ENCODE measurements at places on chromosomes 16 and 17. TPM values are rescaled to one million over a fixed set of nuclear protein-coding genes. Genes with fewer than 3 reads are reported as not detected.

Gene KCNAB3
- total RNA-seq: 11.8 TPM

Gene CACNA1G
- total RNA-seq: not detected

Gene TMEM114
- total RNA-seq: not detected

Gene RAB26
- 0.20 TPM for total RNA-seq

Gene HSD11B2
- total RNA-seq: not detected

Gene MAP2K6
- 11.6 TPM for total RNA-seq

Gene TAT
- not detected for total RNA-seq

Gene CHST4
- not detected for total RNA-seq

GRCh38 chr16:27203507-27204311, at the start of gene KDM8:
Gene KDM8, plus strand, starts transcription at chr16:27203526. Its CDS starts 6,598 bp downstream, at chr16:27210124.
- H3K4me3 ChIP-seq: peak within 1 kb of the TSS; percentile 97
- H3K36me3 ChIP-seq: peaks cover 41% of the 10 kb centered on the region
- peak within 1 kb of the TSS; percentile 99 for H3K27ac ChIP-seq
- H3K4me1 ChIP-seq: peaks cover 59% of the 10 kb centered on the region

DNA sequence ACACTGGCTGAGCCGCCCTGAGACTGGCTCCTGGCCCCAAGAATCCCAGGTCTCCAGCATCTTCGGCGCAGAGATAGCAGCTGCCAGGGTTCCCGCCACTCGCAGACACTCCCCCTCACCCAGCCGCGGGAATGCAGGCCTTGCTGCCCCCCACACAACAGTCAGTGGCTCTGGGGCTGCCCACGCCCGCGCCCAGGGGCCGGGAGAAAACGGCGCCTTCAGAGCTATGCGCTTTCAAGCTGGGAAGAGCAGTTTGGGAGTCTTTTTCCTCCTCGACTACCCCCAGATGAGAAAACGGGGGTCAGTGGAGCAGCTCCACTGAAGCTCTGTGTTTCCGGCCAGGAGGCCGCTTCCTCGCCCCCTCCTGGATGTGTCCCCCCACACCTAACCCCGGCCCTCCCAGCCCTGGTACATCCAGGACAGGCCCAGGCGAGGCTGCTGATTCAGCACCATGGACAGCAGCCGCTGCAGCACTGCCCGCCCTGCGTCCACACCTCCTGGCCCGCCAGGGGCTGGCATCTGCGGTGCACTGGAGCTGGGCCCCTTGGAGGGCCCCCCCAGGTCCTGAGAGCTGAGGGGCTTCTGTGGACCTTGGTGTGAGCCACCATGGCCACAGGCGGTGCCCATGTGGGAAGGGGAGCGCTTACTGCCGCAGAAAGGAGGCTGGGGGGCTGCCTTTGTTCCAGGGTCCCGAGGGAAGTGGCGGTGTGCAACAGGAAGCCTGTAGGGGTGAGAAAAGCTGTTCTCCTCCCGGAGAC, 35.7 kb downstream of the CACNA1H start:
- H3K36me3 ChIP-seq: no peaks in the 10 kb centered on the region
- H3K27ac ChIP-seq: no peak overlapping the region
- H3K4me1 ChIP-seq: no peaks in the 10 kb centered on the region
- no peaks in the 10 kb centered on the region for H3K27me3 ChIP-seq

DNA sequence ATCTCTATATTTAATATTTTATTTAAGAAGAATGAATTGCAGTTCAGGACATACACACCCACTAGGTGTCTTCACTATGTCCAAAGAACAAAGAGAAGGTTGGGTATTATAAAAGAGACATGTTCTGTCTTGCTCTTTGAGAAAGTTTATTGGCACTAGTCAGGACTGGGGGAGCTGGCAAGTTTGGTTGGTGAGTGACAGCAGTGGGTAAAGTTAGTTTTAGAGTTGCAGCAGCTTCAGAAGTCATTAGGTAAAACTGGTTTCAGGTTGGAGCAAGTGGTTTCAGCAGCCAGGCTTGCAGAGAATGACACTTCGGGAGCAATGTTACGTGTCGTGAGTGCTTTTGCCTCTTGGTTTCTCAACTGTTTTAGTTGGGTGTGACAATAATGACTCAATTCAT, 142.2 kb upstream of the HS3ST3A1 start:
- no peak overlapping the region for H3K27ac ChIP-seq
- no peaks in the 10 kb centered on the region for H3K4me1 ChIP-seq
- no peak for DNase-seq

- H3K27me3 ChIP-seq: peaks cover 11% of the 10 kb centered on the region
- no peaks in the 10 kb centered on the region for H3K36me3 ChIP-seq
- no peak for DNase-seq
- no peak overlapping the region for H3K4me3 ChIP-seq
Measured at GRCh38 chr17:58302919-58303585, 22.3 kb upstream of the MPO start.

- no peak for DNase-seq
- no peaks in the 10 kb centered on the region for H3K36me3 ChIP-seq
- peaks cover 63% of the 10 kb centered on the region for H3K27me3 ChIP-seq
Measured at GRCh38 chr17:39607057-39607850, 466 bp downstream of the NEUROD2 start.

- peak within 1 kb of the TSS; percentile 87 for H3K4me3 ChIP-seq
- H3K27me3 ChIP-seq: no peaks in the 10 kb centered on the region
- peaks cover 58% of the 10 kb centered on the region for H3K36me3 ChIP-seq
- peak; percentile 98 for DNase-seq
- H3K4me1 ChIP-seq: peaks cover 68% of the 10 kb centered on the region
Measured at GRCh38 chr17:7239091-7240027, at the start of gene PHF23. Gene PHF23, minus strand, starts transcription at chr17:7239457. Its CDS starts 178 bp downstream, at chr17:7239279.

DNA sequence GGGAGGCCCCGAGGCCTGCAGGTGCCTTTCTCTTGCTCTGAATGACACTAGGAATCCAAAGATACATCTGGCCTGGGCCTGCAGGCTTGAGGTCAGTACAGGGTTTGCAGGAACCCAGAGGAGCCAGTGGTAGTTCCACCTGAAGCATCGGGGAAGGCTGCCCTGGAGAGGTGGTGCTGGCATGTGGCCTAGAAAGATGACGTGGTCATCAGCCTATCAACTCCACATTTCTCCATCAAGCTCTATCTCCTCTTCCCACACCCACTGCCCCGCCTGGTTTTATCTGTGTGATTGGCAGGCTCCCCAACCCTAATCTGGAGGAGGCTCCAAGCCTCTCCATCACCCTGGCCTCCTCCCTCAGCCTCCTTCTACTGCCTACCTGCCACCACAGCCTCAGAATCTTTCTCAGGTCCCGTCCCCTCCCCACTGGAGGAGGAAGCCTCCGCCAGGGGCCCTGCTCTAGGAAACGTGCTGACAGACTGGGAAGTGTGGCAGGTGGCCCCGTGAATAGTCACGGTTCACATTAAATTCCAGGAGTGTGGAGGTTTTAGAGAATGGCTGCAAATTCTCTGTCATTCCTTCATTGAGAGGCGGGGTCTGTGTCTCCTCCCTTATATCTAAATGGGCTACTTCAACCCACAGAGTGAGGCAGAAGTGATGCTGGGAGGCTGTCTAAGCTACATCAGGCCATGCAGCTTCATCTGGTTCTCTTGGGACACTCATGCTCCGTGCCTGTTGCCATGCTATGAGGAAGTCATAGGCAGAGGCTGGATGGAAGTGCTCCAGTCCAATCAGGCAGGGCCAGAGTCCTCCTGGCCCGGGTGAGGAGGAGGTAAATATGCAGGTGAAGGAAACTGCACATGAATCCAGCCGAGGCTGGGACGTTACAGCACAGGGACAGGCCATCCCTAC, 11.4 kb upstream of the MAP2K3 start:
- H3K27me3 ChIP-seq: no peaks in the 10 kb centered on the region
- H3K27ac ChIP-seq: no peak overlapping the region
- H3K4me3 ChIP-seq: no peak overlapping the region
- H3K36me3 ChIP-seq: no peaks in the 10 kb centered on the region
- no peak for DNase-seq

DNA sequence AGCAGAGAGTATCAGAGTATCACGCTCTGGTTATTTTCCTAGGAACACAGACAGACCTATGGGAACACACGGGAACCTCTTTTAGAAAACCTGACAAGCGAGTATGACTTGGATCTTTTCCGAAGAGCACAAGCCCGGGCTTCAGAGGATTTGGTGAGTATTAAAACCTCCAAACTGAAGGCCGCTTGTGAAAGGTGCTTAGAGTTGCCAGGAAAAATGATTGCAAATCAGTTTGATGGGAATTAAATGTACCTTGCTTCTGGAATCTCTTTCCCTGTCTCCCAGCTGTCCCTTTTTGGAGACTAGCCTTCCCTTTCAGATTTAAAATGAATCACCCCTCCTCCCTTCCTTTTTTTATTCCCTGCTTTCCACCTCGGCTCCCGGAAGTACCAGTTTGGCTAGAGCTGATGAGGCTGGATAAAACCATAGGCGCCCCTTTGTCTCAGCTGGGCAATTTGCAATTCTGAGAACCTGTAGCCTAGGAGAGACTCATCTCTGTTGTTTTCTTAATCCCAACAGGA, 27.3 kb downstream of the KAT7 start:
- no peak for DNase-seq
- H3K36me3 ChIP-seq: peaks cover 64% of the 10 kb centered on the region
- H3K4me3 ChIP-seq: no peak overlapping the region
- H3K27me3 ChIP-seq: no peaks in the 10 kb centered on the region
